ENCODE measurements at places on chromosomes 2 and 18.

DNA sequence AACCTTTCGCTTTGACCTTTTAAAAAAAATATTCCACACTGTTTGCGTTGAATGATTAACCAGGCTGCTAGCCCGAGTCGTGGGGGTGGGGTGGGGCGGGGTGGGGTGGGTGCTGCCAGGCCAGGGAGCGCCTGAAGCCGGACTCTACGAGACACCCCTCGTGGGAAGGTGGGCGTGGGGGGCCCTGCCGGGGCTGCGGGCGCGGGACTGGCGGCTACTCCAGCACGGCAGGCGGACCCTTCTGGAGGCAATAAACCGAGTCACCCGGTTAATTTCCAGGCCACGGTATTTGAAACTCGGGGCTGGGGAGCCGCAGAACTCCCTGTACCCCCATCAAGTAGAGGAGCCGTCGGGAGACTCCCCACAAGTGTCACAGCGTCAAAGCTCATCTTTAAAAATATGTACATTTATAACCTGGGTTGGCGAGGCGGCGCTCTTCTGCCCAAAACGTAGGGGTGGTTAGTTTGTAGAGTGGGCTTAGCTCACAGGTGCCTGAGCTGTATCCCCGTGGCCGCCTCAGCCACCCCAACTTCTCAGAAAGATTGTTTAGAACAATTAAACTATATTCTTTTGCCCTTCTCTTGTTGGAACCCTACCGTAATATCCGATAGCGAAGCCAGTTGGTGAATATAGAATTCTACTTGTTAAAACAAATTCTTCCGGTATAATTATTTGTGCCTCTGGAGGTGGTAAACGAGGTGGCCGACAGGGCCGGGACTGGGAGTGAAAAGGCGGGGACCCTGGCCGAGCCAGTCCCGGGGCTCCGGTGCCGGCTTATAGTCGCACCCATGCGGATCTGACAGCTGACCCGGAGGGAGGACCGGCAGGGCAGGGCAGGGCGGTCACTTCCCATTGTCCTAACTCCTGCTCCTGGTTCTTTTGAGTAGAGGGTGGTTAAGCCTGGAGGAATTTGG lies 1.4 kb downstream of the B3GNT2 start:
- peak; percentile 43 for DNase-seq

DNA sequence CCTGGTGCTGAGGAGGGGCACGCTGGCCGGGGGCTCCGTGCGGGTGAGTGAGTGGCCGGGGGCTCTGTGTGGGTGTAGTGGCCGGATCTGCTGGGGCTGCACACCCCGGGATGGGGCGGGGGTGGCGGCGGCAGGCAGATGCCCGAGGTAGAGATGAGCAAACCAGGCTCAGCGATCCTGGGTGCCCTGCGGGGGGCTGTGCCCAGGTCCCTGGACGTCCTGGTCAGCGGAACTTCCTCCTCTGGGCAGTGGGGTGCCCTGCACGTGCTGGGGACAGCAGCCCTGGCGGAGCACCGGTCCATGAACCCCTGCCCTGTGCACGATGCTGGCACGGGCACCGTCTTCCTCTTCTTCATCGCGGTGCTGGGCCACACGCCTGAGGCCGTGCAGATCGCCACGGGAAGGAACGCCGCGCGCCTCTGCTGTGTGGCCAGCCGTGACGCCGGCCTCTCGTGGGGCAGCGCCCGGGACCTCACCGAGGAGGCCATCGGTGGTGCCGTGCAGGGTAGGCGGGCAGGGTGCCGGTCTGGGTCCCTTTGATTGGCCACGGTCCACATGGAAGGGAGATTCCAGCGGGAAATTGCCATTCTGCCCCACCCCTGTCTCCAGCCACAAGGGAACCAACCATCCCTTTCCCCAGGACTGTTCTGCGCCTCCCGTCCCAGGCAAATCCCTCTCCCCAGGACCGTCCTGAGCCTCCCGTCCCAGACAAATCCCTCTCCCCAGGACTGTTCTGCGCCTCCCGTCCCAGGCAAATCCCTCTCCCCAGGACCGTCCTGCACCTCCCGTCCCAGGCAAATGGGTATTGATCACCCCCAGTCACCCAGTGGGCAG lies 5.9 kb downstream of the NEU4 start:
- no peak for DNase-seq

- no peak for DNase-seq
These were observed 54.6 kb upstream of the NFU1 start for GRCh38 chr2:69491864-69492263.

DNA sequence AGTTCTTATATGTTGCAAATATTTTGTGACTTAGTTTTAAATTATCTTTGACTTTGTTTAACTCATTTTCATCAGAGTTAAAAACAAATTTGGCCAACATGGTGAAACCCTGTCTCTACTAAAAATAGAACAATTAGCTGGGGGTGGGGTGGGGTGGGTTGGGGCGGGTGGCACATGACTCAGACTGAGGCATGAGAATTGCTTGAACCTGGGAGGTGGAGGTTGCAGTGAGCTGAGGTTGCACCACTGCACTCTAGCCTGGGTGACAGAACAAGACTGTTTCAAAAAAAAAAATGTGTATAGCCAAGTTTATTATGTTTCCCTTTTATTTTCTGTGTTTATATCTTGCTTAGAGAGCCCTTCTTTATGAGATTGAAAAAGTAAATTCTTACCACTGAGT lies 14.2 kb upstream of the LIPG start:
- no peak for DNase-seq

DNA sequence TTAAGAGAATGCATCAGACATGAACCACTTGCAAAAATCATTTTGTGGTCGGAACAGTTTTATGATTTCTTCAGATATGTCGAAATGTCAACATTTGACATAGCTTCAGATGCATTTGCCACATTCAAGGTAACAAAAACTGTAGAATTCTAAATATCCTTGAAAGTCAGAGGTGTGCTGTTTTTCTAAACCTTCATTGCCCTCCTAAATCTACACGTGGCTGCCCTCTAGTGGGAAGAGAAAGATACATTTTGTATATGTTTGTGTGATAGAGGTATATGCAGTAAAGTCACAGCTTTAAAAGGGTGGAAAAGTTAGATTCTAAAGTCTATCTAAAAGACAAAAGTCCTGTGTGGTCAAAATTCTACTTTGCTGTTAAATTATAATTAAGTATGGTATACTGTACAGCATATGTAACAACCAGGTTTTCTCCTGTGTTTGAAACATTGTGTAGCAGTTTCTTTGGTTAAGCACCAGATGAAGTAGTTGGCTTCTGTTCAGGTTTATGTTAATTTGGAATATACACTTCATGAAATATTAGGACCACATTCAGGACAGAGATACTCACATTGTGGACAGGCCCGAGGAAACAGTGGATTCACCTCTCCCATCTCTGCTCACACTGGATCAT lies 65.9 kb upstream of the ITM2C start:
- peak; percentile 59 for DNase-seq

- peak; percentile 25 for DNase-seq
These were observed at the start of gene TRABD2A for GRCh38 chr2:84880645-84881521. Gene TRABD2A, minus strand, starts transcription at chr2:84881084. Its CDS starts 45 bp downstream, at chr2:84881039.

DNA sequence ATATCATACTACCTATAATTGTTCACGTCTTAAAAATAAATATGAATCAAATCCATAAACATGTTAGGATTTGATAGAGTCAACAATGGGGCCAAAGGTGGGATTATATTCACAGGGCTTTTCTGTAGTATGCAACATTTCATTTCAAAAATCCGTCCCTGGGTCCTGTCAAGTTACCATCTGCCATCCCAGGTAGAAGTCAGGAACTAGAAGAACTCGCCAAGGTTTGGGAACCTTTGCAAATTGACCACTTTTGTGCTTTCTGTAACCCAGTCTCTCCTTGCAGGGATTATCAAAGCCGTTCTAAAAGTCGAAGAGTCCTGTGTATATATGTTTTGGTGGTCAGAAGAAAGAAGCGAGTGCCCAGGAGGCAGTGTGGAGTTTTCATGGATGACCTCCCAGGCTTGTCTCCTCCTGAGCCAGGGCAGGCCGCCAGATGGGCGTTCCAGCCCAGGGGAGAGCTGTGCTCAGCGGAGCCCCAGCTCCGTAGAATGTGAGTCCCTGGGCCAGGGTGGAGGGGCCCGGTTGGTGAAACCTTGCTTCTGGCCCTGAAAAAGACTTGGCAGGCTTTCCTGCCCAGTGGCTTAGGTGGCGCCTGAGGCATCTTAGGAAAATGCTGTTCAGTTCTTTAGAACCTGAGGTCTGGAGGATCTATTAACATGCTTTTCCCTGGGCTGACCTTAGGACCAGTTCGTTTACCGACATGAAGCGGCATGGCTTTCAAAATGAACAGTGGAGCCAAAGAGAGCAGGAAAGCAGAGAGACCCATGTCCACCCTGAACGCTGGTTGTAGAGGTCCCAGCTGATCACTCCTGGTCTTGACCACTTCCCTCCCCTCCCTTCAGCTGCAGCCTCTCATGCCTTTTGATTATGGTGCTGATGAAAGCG lies 69.2 kb downstream of the LONRF2 start:
- no peak for DNase-seq

DNA sequence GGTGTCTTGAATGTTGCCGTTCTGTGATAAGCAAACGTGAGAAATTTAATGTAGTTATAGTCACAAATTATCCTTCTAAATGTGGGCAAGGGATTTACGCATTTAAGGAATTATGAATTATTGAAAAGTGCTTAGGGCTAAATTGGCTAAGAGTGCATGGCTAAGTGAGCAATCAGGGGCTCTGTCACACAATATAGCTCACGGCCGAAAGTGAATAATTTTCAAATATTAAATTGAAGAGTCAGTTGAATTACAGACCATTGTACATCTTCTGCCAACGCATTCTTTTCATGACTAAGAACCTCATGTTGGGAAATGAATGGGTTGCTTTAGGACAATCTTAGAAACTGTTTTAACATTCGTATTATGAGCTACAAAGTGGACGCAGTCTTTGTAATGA lies 1832.9 kb upstream of the LRRTM1 start:
- no peak for DNase-seq

Measured in effector memory CD8-positive, alpha-beta T cell (primary cell).